ENCODE measurements at places on chromosomes 11 and 22.

GRCh38 chr11:99968336-99968735, 718.8 kb upstream of the ARHGAP42 start:
- DNase-seq, result no peak

DNA sequence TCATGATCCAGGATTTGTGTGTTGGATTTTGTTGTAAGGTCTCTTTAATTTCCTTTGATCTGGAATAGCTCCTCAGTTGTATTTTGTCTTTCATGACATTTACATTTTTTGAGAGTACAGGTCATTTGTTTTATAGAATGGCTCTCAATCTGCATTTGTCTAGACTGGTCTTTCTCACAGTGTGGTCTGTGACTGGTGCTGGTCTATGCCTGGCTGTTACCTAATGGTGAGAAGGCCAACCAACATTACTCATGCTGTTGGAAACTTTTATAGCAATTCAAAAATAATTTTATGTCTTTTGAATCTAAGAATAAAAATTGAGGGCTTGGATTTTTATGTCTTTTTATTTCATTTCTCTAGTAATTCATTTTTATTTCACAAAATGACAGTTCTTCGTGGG, 3.9 kb upstream of the NCR3LG1 start:
- no peak for DNase-seq

- DNase-seq, result no peak
Observed at GRCh38 chr22:23180893-23181720, 798 bp downstream of the BCR start.

- no peak for DNase-seq
Observed at GRCh38 chr11:63641727-63642126, 27.5 kb upstream of the PLAAT3 start.

DNA sequence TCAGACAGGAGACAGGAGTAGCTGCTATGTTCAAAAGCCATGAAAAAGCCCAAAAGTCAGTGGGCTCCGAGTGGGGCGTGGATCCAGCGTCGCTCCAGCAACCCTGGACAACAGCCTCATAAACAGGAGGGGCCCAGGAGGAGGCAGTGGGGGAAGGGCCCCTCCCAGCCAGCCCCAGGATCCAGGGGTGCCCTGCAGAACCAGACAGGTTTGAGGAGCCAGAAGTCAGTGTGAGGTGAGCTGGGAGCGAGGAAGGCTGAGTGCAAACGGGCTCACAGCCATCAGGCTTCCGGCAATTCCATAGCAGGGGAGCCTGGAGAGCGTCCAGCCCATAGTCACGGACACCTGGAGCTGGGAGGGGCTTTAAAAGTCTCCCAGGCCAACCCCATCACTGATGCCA, 217.7 kb downstream of the MN1 start:
- no peak for DNase-seq

DNA sequence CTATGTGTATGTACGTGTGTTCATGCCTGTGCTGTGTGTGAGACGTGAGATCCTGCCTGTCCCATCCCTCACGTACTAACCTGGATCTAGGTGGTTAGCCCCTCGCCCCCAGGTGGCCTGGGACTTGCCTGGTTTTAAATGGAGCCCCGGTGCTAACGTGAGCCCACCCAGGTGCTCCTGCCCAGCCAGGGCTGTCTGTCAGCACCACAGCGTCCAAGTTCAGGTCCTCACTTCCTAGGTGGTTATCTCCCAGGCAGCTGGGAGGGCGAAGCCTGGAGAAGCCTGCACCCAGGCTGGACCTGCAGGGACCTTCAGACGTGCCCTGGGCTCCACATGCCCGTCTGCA, 86.0 kb downstream of the KCNQ1 start:
- DNase-seq, result no peak

DNA sequence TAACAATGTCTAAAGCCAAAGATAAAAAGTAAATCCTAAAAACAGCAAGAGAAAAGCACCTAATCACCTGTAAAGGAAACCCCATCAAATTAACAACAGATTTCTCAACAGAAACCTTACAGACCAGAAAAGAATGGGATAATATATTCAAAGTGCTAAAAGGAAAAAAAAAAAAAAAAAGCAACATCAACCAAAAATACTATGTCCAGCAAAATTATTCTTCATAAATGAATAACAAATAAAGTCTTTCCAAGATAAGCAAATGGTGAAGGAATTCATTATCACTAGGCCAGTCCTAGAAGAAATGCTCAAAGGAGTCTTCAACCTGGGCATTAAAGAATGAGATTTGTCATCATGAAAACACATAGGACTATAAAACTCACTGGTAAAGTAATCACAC, 192.0 kb upstream of the UBASH3B start:
- no peak for DNase-seq

GRCh38 chr22:20582520-20583361, 75.3 kb downstream of the MED15 start:
- DNase-seq, result no peak

DNA sequence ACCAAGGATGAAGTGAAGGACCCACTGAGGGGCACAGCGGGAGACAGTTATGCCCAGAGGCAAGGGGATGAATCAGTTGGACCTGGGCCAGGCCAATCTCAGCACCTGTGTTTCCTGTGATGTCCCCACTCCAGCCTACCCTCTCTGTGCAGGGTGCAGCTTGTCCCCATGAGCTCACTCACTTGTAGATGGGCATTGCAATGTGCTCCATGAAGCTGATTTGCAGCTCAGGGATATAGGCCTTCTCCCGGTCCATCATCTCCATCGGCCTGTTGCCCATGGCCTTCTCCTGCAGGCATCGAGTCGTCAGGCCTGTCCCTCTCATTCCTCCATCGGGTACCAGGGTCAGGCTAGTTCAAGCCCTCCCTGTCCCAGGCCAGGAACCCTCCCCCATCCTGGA, 96.2 kb downstream of the PDE2A start:
- no peak for DNase-seq

DNA sequence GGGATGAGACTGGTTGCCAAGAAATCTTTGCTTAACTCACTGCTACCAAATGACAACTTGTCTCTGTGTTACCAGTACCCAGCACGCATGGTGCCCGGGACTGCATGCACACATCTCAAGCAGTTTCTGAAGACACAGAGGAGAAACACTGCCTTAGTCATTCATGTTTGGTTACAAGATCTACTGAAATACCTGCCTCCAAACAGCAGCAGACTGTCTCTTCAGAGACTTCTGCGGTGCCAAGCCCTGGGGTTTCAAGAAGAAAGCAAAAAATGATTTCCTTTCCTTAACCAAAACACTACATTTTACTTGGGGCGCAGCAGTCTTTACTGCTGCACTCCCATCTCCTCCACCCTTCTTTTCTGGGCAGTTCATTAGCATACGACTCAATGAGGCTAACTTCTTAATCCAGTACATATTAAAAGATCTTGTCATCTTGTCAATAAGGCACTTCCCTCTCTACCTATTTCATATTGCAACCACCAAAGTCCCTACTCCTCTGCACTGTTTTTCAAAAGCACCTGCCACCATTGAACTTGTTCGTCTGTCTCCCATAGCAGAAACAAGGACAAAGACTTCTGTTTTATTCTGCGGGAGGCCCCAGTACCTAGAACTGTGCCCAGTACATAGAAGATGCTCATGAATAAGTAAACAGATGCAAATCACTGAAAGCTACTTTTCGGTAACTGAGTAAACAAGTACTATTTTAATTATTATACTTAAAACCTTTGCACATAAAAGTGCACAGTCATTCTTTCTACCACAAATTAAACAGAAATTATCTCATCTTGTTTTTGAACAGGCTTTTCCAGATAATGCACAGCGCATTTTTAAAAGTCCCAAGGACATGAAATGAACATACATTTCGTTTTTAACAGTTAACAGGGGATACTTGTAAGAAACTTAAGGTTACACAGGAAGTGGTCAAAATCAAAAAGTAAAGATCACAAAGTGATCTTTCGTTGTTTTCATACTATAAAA, 4.0 kb downstream of the NAP1L4 start:
- no peak for DNase-seq

- DNase-seq, result no peak
Observed at GRCh38 chr22:20531154-20531403, 23.7 kb downstream of the MED15 start.

DNA sequence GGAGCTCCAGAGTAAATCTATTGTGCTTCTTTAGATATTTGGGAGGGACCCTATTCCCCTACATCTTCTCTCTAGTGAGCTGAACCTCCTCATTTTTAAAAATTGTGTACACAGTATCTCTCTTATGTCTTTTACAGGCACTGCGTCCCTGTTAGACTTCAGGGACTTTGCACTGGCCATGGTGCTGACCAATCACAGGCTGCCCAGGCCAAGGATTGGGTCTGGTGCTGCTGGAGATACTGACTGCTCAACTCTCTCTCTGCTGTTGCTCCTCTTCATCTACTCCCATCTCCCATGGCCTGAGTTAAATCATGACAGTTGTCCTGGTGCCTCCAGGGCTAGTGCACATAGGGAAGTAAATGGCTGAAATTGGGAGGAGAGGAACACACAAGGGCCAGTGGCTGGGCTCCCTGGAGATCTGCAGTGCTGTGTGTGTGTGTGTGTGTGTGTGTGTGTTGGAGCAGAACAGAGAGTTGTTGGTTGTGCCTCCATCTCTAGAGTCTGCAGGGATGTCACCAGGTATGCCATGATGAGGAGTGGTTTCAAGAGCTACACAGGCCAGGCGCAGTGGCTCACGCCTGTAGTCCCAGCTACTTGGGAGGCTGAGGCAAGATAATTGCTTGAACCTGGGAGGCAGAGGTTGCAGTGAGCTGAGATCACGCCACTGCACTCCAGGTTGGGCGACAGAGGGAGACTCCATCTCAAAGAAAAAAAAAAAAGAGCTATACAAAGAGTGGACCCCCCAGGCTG, 155.3 kb downstream of the ST3GAL4 start:
- no peak for DNase-seq

- DNase-seq, result no peak
Observed at GRCh38 chr11:100791860-100792259, 104.8 kb downstream of the ARHGAP42 start.

DNA sequence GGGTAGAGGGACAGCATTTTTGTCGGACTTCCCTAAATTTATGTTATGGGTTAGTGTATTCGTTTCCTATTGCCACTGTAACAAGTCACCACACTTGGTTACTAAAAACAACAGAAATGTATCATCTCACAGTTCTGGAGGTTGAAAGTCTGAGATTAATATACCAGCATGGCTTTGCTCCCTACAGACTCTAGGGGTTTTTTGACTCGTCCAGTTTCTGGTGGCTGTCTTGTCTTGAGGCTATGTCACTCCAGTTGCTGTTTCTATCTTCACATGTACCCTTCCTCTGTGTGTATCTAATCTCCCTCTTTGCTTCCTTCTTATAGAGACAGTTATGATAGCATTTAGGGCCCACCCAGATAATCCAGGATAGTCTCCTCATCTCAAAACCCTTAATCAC, 9.1 kb upstream of the CCDC179 start:
- no peak for DNase-seq

DNA sequence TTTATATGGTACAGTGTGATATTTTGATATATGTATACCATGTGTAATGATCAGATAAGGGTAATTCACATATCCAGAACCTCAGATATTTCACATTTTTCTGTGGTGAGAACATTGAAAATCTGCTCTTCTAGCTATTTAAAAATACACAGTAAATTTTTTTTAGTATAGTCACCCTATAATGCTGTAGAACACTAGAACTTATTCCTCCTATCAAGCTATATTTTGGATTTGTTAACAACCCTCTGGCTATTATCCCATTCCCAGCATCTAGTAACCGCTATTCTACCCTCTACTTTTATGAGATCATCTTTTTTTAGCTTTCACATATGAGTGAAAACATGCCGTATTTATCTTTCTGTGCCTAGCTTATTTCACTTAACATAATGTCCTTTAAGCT, 65.5 kb upstream of the SYT9 start:
- no peak for DNase-seq

- no peak for DNase-seq
Observed at GRCh38 chr11:40403321-40403720, 1056.1 kb downstream of the LRRC4C start.

- no peak for DNase-seq
Observed at GRCh38 chr11:61174273-61174672, 13.0 kb upstream of the VPS37C start.

- DNase-seq, result no peak
Observed at GRCh38 chr22:23399367-23400285, 180.5 kb downstream of the IGLL1 start.

GRCh38 chr11:2526808-2527381, 82.1 kb downstream of the KCNQ1 start:
- no peak for DNase-seq

- no peak for DNase-seq
Observed at GRCh38 chr22:42275176-42275575, 4.7 kb upstream of the TCF20 start.

GRCh38 chr11:44409558-44410236, 99.8 kb upstream of the ALX4 start:
- no peak for DNase-seq

DNA sequence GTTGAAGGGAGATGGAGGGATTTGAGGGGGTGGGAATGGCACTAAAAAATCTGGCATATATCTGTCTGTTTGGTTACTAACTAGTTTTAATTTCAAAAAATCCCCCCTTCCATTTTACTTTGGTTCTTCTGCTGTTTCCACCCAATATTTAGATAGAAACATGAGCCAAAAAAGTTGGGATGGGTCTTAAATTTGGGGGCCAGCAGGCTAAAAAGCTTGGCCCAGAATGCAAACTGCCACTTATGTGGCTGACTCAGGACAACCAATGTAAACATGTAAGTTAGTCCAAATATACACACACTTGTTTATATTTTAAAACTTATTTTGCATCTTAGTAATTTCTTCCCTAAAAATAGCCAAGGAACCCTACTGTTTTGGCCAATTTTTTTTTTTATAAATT, 35.7 kb downstream of the LGR4 start:
- no peak for DNase-seq

DNA sequence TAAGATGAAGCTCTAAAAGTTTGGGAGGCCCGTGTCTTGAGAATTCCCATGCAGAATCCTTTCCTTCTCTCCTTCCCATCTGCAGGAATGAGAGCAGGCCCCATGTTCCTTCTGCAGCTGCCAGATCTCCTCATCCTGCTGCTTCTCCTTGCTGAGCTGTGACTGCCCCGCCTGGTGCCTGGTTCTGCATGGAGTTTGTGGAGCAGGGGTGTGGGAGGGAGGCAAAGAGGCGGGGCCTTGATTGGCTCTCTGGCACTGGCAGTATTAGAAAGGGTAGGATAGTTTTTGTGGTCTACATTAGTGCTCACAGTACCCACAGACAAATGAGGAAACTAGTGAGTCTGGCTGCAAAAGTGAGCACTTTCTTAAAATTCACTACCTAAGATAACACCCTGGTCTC, 91.1 kb upstream of the CLPB start:
- DNase-seq, result no peak

DNA sequence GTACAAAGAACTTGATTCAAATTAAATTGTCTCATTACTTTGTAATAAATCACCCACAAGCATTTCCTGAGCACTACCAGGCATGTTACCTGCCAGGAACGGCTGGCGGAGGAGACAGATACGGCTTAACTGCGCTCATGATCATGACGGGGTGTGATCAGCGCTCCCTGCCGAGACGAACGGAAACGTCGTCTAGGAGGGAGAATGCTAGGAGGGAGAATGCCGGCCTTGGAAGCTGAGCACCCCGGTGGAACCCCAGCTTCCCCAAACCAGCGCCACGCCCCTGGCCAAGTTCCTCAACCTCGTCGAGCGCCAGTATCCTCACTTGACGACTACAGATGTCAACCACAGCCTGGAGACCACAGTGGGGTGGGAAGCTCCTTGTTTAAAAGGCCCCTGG, 272.8 kb downstream of the CTTN start:
- no peak for DNase-seq

GRCh38 chr11:13012056-13012661, 3.0 kb downstream of the RASSF10 start:
- no peak for DNase-seq

- no peak for DNase-seq
Observed at GRCh38 chr11:44596525-44597276, 31.2 kb downstream of the CD82 start.

Measured in activated CD8-positive, alpha-beta memory T cell treated with anti-CD3 and anti-CD28 coated beads for 1 hour (primary cell).